ENCODE measurements at places on chromosomes 4 and X.
A peak's percentile ranks its signal among the peaks of the same experiment; 100 is the strongest.

- DNase-seq: no peak
These were observed 445.5 kb downstream of the ZIC3 start for GRCh38 chrX:138011468-138011867.

DNA sequence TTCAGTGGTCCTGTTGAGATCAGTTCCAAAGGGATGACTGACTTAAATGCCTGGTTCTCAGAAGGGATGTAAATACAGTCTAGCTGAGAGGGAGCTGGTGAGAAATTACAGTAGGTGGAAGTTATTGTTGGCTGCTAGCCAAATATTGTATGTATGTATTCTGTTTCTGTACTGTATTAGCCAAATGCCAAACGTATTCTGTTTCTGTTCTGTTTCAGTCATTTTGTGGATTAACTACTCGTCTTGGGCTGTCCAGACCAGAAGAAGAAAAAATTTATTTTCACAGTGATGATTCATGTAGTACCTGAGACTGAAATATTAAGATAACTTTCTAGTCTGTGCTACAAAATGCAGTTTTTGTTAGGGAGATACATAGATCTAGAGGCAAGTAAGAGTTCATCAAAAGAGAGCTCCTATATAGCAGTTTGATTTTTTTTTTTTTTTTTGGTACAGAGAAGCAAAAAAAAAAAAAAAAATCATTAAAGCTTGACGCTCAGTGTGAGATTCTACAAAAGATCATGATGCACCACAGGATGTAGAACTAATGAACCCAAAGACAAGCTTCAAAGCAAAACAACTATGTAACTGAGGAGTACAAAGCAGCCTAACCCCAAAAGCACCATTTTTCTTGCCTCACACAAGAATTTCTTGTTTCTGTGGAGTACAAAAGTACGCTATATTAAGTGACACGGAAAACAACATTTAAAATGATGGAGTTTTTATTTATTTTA lies 54.8 kb downstream of the CASP6 start:
- DNase-seq: no peak

GRCh38 chr4:48681856-48682255 lies 98.2 kb downstream of the FRYL start:
- DNase-seq: no peak

DNA sequence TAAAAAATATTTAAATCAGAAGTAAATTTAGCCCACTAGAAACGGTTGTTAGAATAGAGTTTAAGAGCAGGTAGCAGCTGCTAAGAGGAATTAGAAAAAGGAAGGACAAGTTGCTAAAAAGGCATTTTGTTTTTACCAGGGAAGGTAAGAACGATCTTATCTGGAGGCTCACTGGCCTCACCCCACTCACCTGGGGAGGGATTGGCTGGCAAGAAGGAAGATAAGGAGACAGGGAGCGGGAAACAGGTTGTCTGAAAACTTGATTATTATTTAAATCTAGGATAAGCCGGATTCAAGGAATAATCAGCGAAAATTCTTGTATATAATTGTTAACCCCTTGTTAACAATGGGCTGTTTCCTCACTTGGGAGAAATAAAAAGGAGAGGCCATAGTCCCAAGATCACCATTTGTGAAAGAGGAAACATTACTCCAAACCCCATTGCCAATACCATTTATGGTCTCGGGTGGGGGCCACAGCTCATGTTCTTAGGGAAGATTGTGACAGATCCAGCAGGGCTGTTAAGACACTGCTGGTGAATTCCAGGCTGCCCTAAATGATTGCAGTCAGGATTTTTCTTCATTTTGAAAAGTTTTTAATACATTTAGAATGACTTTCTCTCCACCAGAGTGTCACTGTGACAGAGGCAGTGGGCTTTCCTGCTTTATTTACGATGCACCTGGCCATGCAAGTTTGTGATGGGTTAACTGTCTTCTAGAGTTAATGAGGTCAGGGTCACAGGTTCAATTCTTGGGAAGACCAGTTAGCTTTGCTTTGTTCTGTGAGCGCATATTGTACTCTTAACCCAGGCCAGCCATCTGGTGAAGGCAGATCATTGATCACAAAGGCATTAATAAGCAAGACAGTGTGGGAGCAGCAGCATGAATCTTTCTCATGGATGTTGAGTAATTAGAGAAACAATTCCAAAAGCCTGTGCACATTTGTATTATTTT lies 106.6 kb downstream of the CEP135 start:
- peak; percentile 63 for DNase-seq

DNA sequence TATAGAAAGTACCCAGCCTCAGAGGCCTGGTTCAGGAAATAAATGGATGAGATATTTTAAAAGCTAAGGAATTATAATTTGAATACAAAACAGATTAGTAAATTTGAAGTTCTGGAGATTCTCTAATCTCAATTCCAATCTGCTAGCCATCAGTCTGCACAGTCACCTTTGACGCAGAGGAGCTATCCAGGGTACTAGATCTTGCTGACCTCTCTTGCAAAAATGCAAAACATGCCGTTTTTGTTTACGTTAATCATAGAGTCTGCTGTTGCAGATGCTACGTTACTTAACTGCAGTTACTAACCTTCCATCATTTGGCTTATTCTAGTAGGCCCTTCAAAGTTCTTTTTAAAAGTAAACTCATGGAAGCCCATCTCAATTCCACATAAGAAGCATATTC lies 10.4 kb downstream of the CCSER1 start:
- no peak for DNase-seq

DNA sequence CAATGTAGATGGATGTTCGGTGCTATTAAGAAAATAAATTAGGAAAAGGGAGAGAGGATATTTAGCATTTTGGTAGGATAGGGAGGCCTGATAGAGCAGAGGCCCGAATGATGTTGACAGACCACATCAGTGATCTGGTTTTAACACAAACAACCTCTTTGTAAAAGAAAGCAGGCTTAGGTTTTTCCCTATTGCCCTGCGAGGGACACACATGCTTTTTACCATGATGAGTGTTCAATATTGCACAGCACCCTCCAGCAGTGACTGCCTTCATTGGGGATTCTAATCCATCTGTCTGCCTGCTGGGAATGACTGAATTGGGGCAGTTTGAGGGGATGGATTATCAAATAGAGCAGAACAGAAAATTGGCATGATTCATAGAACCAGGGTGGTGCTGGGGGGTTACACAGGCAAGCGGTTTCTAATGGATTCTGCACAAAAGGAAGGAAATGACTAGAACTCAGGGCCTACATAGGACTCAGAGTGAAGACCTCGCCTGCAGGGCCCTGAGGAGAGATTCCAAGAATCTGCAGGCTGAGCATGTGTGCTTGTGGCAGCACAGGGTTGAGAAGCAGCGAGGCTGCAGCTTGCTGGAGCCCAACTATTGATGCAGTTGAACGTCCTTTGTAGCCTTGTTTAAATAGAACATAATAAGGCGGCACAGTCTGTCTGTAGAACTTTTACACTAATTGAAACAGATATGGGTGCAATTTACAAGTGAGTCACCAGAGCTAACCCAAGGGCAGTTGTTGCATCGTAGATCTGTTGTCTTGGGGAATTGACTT lies 58.0 kb downstream of the RHOH start:
- DNase-seq: peak; percentile 24

DNA sequence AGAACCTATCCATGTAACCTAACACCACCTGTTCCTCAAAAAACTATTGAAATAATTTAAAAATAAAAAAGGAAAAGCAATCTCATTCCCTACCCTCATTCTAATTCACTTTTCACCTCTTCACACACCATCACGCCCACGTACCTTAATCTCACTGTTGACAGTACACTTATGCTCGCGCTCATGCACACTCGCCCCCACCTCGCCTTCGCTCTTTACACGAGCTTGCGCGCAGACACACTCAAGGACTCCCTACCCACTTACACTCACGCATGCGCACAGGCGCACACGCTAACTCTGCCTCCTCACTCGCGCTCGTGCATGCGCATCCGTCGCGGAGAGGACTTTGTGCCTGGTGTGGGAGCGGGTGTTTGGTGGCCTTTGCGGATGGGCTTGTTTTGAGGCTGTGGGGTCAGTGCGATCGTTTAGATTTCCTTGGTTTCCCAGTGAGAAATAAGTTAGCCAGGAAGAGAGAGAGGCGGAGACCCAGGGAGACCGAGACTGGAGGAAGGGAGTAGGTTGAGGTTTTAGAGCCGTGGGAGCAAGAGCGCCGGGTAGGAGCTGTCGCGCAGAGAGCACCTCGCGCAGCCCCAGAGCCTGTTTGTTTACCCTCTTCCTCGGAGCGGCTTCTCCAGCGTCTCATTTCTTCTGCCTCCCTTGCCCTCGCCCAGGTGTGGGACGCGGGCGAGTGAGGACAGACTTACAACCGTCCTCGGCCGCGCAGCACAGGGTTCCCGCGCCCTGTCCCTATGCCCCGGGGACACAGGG lies 8.1 kb upstream of the GSX2 start:
- DNase-seq: peak; percentile 85

DNA sequence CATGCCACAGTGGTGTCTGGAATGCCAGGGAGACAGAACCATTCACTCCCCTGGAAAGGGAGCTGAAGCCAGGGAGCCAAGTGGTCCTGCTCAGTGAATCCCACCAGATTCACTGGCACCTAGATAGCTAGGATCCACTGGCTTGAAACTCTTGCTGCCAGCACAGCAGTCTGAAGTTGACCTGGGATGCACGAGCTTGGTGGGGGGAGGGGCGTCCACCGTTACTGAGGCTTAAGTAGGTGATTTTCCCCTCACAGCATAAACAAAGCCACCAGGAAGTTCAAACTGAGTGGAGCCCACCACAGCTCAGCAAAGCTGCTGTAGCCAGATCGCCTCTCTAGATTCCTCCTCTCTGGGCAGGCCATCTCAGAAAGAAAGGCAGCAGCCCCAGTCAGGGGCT lies 413.3 kb downstream of the PRDM5 start:
- DNase-seq: no peak

DNA sequence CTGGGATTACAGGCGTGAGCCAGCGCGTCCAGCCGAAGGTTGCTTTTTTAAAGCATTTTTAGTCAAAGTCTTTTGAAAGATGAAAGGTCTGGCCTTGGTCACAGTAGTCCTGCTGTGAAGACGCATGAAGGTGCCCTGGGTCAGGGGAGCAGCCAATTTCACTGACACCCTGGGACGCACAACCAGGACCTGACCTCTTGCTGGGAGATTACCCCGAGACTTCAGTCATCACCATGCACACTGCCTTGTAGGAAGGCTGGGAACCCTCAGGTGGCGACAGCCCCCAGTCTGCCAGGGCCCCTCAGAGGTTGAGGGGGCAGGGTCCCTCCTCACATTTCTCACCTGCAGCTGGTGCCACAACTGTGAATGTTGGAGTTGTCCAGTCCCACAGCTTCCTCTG lies 53.2 kb downstream of the CPLX1 start:
- no peak for DNase-seq

- DNase-seq: no peak
These were observed 37.1 kb upstream of the MSANTD1 start for GRCh38 chr4:3211866-3212265.

GRCh38 chrX:103413705-103414387 lies 37.5 kb downstream of the BEX3 start:
- DNase-seq: no peak

DNA sequence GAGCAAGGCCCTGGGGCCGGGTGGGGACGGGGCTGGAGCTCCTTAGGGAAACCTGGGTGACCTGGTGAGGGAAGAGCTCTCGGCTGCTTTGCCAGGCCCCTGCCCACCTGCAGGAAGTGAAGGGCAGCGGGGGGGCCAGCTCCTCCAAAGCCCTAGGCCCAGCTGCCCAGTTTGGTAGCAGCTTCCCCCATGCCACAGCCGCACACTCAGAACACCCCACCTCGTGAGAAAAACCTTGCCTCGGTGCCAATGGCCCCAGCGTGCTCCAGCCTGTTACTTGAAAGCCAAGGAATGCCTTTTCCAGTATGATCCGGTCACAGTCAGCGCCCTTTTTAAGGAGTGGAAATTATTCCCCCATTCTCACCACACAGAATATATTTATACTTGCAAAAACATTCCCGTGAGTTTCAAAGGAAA lies 38.3 kb downstream of the ACOX3 start:
- no peak for DNase-seq

- no peak for DNase-seq
These were observed 1351.2 kb downstream of the STIM2 start for GRCh38 chr4:28211676-28212470.

Measured in retina (tissue), 1 donor.